ENCODE measurements at places on chromosomes 5 and 9.

DNA sequence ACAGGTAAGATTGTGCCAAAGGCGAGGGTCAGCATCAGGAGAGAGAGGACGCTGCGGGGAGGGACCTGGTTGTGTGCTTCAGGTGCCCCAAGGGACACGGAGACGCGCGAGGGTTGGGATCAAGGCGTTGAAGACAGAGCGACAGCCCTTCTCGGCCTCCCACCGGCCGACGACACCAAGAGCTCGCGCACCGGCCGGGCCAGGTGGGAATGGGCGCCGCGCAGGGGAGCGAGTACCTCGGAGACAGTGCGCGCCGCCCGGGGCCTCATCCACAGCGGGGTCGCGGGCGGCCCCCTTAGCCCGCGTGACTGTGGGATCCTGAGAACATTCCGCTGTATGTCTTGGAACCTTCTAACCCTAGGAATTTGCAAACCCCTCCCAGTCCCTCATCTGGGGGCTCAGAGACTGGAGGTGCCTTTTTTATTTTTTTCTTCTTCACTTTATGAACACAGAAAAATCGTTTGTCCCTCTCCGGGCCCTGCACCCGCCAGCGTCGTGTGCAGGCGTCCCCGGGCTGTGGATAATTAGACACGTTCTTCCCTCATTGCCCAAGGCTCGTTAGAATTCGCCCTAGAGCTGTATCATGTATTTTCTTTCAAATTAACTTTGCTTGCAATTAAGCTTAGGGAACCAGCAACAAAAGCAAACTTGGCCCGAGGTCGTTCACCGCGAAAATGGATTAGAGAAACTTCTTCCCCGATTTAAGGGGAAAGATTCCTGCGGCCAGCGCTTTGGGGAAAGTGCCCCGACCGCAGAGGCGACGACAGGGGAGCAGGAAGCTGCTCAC lies 4.8 kb downstream of the FOXE1 start:
- DNase-seq: no peak

- peak; percentile 16 for DNase-seq
Measured at GRCh38 chr5:138953387-138954256, 78.5 kb upstream of the LRRTM2 start.

GRCh38 chr5:142053426-142054151 lies 40.8 kb upstream of the GNPDA1 start:
- DNase-seq: no peak

DNA sequence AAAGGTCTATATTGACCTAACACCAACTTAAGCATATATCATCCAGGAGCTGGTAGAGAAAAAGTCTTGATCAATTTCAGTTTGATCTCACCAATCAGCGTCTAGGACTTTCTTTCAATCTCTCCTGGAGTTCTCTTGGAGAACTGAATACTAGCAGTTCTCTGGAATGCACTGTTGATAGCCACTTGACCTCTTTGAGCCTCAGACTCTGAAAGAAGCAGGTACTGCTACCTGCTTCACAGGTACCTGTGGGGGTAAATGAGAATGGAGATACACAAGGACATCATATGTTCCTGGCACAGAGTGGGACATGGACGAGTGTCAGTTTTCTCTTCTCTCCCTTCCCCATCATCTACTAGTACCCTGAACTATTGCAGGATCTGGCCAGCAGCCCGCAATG lies 16.0 kb downstream of the CMYA5 start:
- no peak for DNase-seq

GRCh38 chr5:74838262-74838661 lies 27.9 kb downstream of the FAM169A start:
- no peak for DNase-seq

GRCh38 chr9:109108318-109108717 lies 11.4 kb downstream of the TMEM245 start:
- no peak for DNase-seq

- no peak for DNase-seq
Measured at GRCh38 chr9:133532937-133533668, 1.4 kb upstream of the ADAMTSL2 start.

DNA sequence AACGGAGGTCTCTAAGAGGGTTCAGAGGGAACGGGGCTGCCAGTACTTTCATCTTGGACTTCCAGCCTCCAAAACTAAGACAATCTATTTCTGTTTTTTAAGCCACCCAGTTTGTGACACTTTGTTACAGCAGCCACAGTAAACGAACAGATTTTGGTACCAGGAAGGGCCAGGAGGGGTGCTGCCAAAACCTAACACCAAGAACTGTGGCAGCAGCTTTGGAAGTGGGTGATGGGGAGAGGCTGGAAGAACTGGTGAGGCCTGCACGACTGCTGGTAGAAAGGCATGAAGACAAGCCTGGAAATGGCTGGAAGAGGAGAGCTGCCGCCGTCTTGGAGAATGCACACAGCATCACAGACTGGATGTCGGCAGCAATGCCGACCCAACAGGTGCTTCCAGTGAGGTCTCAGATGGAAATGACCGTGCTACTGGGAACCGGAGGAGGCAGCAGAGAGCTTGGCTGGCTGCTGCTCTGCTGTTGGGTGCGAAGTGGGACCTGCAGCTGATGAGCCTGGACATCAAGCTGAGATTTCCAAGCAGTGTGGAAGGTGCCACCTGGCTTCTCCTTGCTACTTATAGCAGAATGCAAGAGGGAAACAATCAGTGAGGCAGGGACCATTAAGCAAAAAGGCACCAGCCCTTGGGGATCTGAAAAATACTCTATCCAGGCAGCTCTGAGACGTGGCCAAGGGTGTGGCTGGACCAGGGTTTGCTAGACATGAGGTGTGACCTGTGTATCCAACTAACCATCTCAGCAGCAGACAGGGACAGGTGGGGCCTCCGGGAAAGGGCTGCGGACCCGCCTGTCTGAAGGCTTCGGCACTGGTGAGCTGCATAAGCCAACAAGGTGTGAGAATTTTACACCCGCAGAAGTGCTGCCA lies 4.7 kb upstream of the TMEM210 start:
- DNase-seq: no peak

Data from astrocyte of the cerebellum (primary cell).